ENCODE measurements at places on chromosomes 6 and 20. TPM values are rescaled to one million over a fixed set of nuclear protein-coding genes. Genes with fewer than 3 reads are reported as not detected.

The RPRD1B gene
- total RNA-seq = 31.6 TPM

- H3K36me3 ChIP-seq = peaks cover 14% of the 10 kb centered on the region
- no peaks in the 10 kb centered on the region for H3K27me3 ChIP-seq
Measured at GRCh38 chr6:15658181-15658744, 4.6 kb downstream of the DTNBP1 start.

- DNase-seq = peak; percentile 35
- H3K4me3 ChIP-seq = no peak overlapping the region
- H3K36me3 ChIP-seq = no peaks in the 10 kb centered on the region
Measured at GRCh38 chr6:52598123-52598823, 21.4 kb upstream of the TRAM2 start.

GRCh38 chr20:59518881-59519706, 85.2 kb upstream of the PHACTR3 start:
- no peaks in the 10 kb centered on the region for H3K36me3 ChIP-seq
- no peak overlapping the region for H3K27ac ChIP-seq
- no peaks in the 10 kb centered on the region for H3K4me1 ChIP-seq
- peaks cover 68% of the 10 kb centered on the region for H3K27me3 ChIP-seq

DNA sequence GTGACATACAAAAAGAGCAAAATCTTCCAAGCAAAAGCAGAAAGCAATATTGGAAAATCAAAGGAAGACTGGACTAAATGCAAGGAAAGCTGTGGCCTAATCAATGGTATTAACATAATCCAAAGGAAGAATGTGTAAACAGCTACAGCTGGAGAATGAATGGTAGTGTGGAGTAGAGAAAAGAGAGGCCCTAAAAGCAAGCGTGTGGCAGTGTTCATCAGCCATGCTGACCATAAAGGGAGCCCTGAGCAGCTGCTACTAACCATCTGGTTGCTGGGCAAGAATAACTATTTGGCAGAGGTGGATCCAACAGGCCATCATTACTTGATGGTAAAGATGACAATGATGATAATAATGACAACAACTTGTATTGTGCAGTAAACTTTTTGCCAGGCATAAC, 148.5 kb upstream of the BEND6 start:
- H3K4me1 ChIP-seq = no peaks in the 10 kb centered on the region
- no peak for DNase-seq
- H3K27me3 ChIP-seq = no peaks in the 10 kb centered on the region
- no peaks in the 10 kb centered on the region for H3K36me3 ChIP-seq
- no peak overlapping the region for H3K4me3 ChIP-seq

DNA sequence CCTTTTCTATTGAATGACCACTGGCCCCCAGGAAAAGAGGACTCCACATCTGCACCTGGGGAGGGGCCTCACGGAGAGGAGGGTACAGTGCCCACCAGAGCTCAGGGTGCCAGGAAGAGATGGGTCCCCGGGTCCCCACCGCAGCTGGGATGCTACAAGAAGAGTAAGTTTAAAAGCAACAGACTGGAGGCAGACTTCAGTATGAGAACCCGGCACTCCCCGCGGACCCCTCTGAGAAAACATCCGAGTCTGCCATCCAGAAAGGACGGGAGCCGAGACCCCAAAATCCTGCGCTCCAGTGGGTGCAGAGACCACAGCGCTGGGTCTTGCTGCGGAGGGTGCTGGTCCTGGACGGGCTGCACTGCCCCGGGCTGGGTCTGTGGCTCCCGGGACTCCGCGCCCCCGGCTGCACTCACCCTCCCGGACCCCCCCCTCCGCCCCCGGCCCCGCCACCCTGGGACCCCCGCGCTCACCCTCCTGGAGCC, 350 bp downstream of the HELZ2 start:
- DNase-seq = no peak
- no peak overlapping the region for H3K27ac ChIP-seq
- no peaks in the 10 kb centered on the region for H3K36me3 ChIP-seq
- peaks cover 9% of the 10 kb centered on the region for H3K4me1 ChIP-seq

GRCh38 chr6:40477246-40478126, 109.7 kb downstream of the LRFN2 start:
- no peaks in the 10 kb centered on the region for H3K36me3 ChIP-seq
- no peak overlapping the region for H3K4me3 ChIP-seq

The NOL4L gene
- total RNA-seq = 24.8 TPM

The CST5 gene
- not detected for total RNA-seq

The HRH3 gene
- not detected for total RNA-seq

GRCh38 chr6:74070091-74070490, 374.1 kb downstream of the CD109 start:
- peaks cover 5% of the 10 kb centered on the region for H3K27me3 ChIP-seq
- H3K36me3 ChIP-seq = no peaks in the 10 kb centered on the region
- no peak overlapping the region for H3K4me3 ChIP-seq
- H3K27ac ChIP-seq = no peak overlapping the region
- DNase-seq = no peak
- no peaks in the 10 kb centered on the region for H3K4me1 ChIP-seq
